ENCODE measurements at places on chromosomes 6 and 20.

DNA sequence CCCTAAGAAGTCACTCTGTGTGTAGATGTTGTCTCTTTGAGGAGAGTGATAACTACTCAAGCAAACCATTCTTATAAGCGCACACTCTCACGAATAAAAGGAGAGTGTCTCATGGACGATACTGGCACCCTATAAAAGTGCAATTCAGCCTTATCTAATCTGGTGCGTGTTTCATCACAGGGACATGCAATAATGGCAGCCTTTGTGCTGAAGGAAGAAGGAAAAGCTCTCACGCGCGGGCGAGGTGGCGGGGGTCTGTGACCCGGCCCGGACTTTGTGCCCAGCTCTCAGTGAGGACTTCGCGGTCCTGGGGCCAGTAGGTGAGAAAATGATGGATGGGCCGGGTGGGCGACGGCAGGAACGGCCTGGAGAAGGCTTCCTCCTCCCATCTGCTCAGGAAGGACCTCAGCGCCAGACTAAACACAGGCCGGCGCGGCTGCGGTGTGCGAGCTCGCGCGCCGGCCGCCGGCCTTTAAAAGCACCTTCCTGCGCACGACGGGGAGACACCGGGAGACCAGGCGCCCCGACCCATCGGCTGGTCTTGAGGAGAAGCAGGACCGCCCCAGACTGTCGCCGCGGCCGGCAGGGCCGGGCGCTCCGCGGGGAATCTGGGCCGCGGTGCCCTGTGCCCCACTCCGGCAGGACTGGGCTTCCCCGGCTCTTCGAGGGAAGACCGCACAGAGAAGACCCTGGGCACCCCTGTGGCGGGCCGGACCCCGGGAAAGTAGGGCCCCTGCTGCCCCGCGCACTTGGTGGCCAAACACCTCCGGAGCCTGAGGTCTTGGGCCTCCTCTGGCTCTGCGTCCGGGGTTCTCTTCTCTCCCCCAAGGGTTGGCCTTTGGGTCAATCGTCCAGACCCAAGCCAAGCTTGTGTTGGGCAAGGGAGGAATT is 8.3 kb upstream of the FOXC1 start:
- no peak for DNase-seq

- DNase-seq = no peak
Observed at GRCh38 chr20:48921883-48922820, 641 bp downstream of the ARFGEF2 start.

- no peak for DNase-seq
Observed at GRCh38 chr6:139457476-139457875, 83.0 kb upstream of the CITED2 start.

- no peak for DNase-seq
Observed at GRCh38 chr20:53570446-53571276, 23.0 kb downstream of the ZNF217 start.

GRCh38 chr20:7989379-7989778 is 30.2 kb downstream of the TMX4 start:
- no peak for DNase-seq

- DNase-seq = no peak
Observed at GRCh38 chr20:62048821-62049291, 16.8 kb downstream of the TAF4 start.

GRCh38 chr6:145405006-145405551 is 330.2 kb downstream of the EPM2A start:
- no peak for DNase-seq

GRCh38 chr6:158714706-158715105 is 64.9 kb downstream of the SYTL3 start:
- no peak for DNase-seq

- DNase-seq = no peak
Observed at GRCh38 chr6:113049190-113049589, 702.1 kb downstream of the RFPL4B start.

- DNase-seq = no peak
Observed at GRCh38 chr20:33857722-33858563, 46.8 kb downstream of the CHMP4B start.
